Heart right ventricle (tissue), 16 donors: ENCODE measurements at places on chromosomes 2 and 18. TPM values are rescaled to one million over a fixed set of nuclear protein-coding genes. Genes with fewer than 3 reads are reported as not detected.

- DNase-seq, result no peak
These were observed 83.5 kb upstream of the GPC1 start for GRCh38 chr2:240351826-240352426.

DNA sequence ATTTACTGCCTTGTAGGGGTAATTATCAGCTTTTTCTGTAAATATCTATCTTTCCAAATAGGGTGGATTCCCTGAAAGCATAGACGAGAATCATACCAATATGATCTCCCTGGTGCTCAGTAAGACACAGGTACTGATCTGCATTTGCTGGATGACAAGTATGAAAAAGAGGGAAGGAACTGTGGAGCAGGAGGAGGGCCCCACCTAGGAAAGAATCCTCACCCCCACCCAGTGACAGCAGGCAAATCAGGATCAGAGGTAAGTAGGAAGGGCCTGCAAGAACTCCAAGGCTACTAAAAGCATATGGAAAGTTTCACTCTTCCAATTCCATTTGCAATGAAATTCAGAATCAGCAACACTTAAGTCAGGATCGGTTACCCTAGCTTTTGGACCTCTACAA lies 42.3 kb downstream of the METTL8 start:
- no peak for DNase-seq

DNA sequence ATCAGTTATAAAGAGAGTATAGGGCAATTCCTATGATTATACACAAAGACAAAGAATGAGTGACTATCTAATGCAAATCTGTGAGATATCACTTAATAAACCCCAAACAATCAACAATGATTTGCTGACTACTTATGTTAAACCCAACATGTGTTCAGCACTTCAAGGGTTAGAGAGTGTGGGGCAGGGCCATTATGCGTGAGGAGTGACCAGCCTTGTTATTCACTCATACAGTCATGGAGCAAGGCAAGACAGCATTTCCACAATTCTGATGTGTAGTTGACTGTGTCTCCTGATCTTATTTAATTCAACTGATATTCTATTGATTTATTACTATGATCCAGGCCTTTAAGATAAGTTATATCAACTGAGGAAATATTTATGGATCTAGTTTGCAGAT lies 251.7 kb downstream of the CYRIA start:
- no peak for DNase-seq

The RAB6D gene
- 0.48 TPM for total RNA-seq

The SCN1A gene
- total RNA-seq, result 0.75 TPM

The EFEMP1 gene
- 29.1 TPM for total RNA-seq

GRCh38 chr18:26190506-26190905 lies 35.7 kb upstream of the TAF4B start:
- no peak for DNase-seq

- DNase-seq, result no peak
These were observed 513.2 kb downstream of the RNF144A start for GRCh38 chr2:7430421-7430868.

DNA sequence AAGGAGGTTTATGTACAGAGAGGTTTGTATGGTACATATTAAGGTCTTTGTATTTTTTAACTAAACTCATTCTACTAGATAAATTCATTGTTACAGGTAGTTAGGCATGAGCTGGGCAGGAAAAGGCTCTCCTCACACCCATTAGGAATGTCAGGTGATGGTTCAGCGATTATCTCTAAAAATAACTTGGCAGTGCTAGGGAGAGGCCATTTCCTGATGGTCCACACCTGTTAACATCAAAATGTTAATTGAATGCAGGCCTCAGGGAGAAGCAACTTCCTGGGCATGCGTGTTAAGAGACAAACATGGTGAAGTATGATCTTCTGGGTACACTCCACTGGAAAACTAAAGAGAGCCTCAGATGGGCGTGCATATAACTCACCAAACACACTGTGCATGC lies 73.6 kb downstream of the ARL6IP6 start:
- no peak for DNase-seq

GRCh38 chr18:3855966-3856365 lies 406.0 kb downstream of the TGIF1 start:
- DNase-seq, result no peak

GRCh38 chr18:30988440-30988839 lies 54.1 kb downstream of the DSC3 start:
- no peak for DNase-seq

DNA sequence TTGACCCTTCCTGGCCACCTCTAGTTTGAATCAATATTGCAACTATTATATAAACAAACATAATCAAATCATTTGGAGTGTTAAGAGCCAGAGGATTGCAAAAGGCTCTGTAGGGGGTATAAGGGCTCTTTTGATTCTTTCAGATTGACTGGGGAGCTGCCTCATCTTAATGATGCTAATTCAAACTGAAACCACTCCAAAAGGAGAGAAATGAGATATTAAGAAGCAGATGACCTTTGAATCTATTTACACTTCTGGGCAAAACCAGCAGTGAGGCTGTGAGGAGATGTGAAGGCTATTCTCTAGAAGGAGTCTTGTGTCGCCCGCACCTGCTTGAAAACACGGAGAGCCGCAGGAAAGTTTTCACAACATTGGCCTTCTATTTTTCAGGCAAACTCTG lies 311.2 kb upstream of the CRIM1 start:
- no peak for DNase-seq

- no peak for DNase-seq
These were observed 310.8 kb downstream of the PIEZO2 start for GRCh38 chr18:10838553-10838952.

DNA sequence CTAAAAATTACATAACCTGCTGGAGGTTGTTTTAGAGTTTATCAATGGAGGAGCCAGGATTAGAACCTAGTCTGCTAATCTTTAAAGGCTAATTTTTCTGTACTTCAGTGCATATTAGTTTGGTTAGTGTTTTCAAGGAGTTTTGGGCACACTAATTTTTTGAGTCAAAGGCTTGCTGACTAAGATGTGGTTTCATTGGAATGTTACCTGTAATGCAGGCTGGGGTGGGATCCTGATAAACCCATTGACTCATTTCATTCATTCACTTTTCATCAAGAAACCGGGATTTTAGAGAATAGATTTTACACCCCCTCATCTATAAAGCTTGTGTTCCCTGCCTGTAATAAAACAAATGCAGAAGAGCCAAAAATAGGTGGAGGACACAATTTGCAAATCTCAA lies 91.9 kb upstream of the IL1R2 start:
- no peak for DNase-seq

- no peak for DNase-seq
These were observed 14.1 kb downstream of the ZNF516 start for GRCh38 chr18:76480913-76481312.

GRCh38 chr2:218367415-218368149 lies 10.9 kb downstream of the CATIP start:
- peak; percentile 92 for DNase-seq

- no peak for DNase-seq
These were observed 49.3 kb downstream of the DSEL start for GRCh38 chr18:67467188-67467587.

GRCh38 chr2:162282765-162283425 lies 35.6 kb downstream of the IFIH1 start:
- no peak for DNase-seq

The SH3YL1 gene
- 8.9 TPM for total RNA-seq
